Stimulated activated CD8-positive, alpha-beta memory T cell treated with anti-CD3 and anti-CD28 coated beads, Interleukin-7, amount 100 ng/mL, for 1 hour (primary cell): ENCODE measurements at places on chromosomes 6 and 20.
A peak's percentile ranks its signal among the peaks of the same experiment; 100 is the strongest.

DNA sequence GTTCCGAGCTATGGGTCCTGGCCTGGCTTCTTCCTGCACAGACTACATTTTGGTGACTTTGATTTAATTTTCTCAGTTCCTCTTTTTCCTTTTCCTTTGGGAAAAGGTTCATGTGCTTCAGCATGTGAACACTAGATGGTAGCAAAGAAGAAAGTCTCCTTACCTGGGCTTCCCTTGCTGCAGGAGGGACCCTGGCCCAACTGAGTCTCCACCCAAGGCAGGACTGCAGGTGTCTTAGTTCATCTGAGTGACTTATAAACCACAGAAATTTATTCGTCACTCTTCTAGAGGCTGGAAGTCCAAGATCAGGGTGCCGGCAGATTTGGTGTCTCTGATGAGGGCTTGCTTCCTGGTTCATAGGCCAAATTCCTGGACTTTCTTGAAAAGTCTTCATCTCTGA, 163.2 kb downstream of the SYCP2 start:
- DNase-seq, result no peak

DNA sequence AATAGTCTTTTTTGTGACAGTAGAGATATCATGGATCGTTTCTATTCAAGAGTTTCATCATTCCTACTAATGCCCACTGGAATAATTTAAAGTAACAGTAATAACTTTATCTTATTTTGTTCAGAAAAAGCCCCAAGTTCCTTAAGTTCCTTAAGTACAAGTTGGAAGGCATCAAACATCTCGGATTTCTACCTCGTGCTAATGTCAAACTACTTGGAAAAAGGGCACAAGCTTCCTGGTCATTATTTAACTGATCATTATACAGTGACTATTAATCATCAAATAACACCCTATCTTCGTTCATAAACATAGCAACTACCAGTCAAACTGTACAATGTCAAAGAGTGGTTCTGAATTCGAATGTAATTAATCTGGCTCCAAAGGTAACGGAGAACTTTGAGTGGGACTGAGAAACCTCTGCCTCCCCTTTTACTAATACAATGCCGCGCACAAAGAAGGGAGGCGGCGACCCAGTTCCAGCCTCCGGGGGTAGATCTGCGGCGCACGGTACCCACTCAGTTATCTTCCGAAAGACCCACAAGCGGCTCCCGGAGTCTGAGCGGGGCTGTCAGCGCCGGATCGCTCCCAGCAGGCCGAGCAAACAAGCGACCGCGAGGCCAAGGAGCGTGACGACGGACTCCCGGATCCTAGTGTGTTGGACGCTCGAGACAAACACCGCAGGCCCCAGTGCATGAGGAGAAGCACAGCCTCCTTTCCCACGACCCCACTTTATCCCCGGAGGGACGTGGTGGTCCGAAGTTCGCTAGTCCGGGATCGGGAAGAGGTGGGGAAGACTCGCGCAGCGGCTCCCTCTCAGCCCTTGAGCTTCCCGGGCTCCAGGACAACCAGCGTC, 716 bp downstream of the SHPRH start:
- DNase-seq, result peak; percentile 0

GRCh38 chr6:152705327-152705726, 7.6 kb downstream of the MYCT1 start:
- DNase-seq, result no peak

GRCh38 chr6:39035681-39036080, 12.9 kb upstream of the GLP1R start:
- DNase-seq, result no peak

- no peak for DNase-seq
These were observed 34.3 kb upstream of the OGFRL1 start for GRCh38 chr6:71254323-71254722.

DNA sequence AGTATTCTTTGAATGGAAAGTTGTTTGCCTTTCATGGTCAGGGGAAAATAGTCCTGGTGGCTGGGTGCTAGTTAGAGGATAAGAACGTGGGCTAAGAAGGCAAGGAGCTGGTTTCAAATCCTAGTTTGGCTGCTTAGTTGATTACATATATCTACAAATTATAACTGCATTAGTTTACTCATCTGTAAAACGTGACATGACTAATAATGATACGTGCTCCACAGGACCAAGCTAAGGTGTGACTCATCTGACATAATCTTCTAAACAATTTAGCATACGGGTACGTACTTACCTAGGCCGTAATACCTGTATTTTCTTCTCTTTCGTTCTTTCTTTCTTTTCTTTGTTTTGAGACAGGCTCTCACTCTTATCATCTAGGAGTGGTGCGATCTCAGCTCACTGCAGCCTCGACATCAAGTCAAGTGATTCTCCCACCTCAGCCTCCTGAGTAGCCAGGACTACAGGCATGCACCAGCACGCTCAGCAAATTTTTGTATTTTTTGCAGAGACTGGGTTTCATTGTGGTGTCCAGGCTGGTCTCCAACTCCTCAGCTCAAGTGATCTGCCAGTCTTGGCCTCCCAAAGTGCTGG, 1274.2 kb upstream of the GJE1 start:
- no peak for DNase-seq

DNA sequence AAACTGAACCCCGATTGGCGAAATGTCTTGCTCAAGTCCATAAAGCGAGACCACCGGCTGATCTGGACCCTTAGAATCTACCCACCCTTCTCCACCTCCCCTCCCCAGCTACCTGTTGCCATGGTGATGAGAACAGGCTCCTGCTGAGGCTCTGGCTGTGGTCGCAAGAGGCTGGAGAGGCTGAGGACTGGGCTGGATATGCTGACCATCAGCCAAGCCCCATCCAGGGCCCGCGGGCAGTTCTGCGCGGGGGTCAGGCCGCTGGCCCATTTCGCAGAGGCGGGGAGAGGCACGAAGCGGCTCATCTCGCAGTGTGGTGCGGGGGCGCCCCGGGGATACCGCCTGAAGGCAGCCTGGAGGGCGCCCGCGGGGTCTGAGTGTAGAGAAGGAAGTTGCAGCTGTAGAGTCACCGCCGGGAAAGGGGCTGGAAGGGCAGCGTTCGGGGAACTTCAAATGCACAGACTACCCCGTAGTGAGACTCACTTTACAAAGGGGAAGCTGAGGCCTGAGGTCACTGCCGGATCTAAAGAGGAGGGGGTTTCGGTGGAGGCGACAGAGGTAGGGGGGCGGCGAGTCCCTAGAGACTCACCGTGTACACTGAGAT, 671 bp downstream of the TAPBP start:
- DNase-seq, result no peak

DNA sequence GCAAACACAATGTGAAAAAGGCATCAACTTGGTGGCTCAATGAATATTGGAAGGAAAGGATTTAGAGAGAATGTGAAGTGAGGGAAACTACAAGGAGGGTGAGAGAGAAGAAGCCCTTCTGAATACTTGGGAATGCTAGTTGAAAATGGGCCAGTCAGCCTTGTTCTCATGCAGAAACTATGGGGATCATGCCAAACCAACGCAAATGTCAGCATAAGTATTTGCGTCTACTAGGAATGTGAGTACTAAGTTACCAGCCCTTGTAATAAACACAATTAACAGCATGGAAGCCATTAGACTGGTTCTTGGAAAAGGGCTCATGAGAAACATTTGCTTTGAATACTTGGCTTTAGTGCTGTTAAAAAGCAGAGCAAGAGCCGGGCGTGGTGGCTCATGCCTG, 54.9 kb upstream of the AIG1 start:
- no peak for DNase-seq

DNA sequence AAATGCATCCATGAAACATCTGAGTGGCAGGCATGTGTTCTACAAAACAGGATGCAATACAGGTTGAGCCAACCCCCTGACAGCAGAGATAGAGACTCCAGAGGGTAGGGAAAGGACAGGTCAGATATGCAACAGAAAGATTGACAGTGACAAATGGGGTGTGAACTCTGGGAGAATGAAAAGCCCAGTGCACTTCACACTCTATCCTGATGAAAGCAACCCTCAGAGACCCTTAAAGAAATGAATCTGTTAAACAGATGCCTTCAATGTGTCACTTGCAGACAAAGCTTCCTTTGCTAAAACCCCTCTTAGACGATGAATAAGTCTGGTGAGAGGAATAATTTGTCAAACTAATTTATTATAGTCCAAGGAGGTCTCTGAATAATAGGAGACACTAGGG, 89.9 kb downstream of the RFPL4B start:
- DNase-seq, result no peak

DNA sequence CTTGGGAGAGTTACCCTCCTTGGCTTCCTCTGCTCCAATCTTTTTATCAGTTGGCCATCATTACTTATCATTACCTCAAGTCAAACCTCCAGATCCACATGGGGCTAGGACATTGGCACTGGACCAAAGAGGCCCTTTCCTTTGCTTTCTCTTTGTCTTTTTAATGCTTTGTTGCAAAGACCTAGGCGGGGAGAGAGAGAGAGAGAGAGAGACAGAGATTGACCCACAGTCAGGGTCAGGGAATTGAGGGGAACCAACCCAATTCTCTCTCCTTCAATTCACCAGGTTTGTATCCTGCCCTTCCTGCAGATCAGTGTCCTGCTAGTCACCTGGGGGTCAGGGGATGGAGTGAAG, 3.5 kb upstream of the VEGFA start:
- DNase-seq, result no peak

DNA sequence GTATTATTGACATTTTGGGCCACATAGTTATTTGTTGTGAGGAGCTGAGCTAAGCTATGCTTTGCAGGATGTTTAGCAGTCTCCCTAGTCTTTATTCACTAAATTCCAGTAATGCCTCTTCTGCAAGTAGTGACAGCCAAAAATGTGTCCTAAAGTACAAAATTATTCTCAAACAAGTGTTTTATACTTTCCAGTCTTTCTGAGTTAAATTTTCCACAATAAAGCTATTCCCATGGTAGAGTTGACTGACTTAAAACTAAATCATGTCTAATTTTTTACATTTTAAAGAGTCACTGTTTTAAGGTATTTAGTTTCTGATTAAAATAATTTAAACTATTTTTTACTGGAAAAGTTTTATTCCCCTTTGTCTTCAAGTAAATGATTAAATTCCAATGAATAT, 717.8 kb upstream of the HS3ST5 start:
- DNase-seq, result no peak

DNA sequence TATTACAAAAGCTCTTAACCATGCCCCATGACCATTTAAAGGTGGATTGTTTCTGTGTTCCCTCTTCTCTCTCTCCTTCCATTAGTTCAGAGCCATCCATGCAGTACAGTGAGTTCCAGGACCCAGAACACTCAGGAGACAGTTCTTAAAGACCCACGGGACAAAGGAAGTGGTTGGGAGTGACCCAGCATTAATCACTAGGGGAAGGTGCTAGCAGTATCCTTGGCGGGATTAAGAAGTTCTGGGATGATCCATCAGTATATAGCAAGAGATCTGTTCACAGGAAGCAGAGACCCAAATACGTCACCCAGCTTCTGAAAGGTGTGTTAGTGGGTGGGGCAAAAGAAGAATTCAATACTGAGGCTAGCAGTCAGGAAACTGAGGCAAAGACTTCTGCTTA, 154.1 kb downstream of the PHF3 start:
- no peak for DNase-seq

- DNase-seq, result no peak
These were observed 58.8 kb upstream of the LTV1 start for GRCh38 chr6:143784316-143784715.

DNA sequence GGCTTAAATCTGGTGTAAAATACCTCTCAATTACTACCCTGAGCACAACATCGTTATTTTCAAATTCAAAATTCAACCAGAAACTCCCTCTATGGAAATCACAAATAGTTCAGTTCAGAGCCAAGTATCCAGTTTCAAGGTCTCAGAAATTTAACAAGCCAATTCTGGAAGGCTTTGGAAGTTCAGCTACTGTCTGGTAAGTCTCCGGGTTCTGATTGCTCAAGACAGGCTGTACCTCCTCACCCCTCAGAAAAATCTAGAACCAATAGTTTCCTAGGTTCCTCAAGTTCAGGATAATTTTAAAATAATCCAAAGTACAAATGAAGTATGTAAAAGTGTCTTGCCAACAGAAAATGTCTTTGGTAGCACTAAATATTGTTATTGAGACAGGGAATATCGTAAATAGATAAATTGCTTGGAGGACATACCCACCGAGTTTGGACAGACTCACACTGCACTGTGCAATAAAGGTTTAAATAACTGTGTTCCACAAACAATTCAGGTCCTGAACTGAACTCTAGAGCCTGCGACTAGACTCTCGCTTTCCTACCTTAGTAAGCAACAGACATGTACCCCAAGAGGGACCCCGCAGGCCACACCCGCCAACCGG, 729 bp downstream of the ATG5 start:
- DNase-seq, result no peak

- no peak for DNase-seq
These were observed 317.1 kb downstream of the PLCB1 start for GRCh38 chr20:8449123-8449522.

DNA sequence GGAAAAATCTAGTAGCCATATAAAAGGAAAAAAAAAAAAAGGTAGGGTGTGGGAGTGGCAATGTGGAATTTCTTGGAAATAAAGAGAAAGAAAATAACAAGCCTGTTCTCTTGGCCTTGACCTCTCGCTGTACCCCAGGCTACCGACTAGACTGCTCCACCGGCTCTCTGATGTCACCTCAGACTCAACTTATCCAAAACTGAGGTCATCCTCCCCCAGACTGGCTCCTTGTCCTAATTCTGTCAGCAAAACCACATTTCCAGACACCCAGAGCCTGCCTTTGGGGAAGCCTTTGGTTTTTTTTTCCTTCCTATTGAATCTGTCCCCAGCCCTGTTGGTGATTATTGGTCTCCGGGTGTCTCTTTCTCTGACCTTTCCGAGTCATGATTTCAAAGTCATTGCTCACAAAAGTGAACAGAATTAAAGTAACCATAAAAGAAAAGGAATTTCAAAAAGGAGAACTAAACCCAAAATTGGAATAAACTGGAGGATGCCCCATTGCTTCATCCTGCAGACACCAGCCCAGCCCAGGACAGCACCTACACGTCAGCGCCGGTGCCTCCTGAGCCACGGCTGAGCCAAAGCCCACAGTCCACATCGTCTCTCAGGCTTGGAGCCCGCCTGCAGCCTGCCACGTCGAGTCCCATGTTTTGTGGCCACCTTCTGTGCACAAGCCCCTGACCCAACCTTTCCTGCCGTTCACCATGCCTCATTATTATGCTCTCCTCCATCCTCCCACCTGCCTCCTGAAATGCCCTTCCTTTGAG, 170.7 kb downstream of the MYLK4 start:
- no peak for DNase-seq

- no peak for DNase-seq
These were observed 60.4 kb upstream of the QKI start for GRCh38 chr6:163354085-163354484.
